ENCODE measurements at places on chromosomes 1 and 21.

GRCh38 chr1:231581859-231582258 is 44.7 kb upstream of the DISC1 start:
- no peak for DNase-seq

GRCh38 chr1:10108134-10108663 is 75.4 kb downstream of the UBE4B start:
- DNase-seq: no peak

DNA sequence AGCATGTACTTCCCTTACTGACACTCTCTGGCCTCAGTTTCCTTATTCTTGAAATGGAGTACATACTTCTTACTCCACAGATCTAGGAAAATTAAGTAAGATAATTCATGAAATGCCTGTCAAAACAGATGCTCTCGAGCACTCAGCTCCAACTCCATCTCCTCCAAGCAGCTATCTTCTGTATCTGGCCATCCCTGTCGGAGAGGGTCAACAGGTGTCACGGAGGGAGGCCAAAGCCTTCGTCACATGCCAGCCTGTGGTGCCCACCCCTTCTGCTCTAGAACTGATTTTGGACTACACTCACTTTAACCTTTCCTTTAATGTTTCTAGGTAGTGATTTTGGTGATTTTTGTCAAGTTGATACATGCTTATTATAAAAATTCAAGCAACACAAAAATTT is 18.8 kb upstream of the PKP1 start:
- no peak for DNase-seq

GRCh38 chr21:31530897-31531705 is 128.4 kb upstream of the SOD1 start:
- DNase-seq: no peak

DNA sequence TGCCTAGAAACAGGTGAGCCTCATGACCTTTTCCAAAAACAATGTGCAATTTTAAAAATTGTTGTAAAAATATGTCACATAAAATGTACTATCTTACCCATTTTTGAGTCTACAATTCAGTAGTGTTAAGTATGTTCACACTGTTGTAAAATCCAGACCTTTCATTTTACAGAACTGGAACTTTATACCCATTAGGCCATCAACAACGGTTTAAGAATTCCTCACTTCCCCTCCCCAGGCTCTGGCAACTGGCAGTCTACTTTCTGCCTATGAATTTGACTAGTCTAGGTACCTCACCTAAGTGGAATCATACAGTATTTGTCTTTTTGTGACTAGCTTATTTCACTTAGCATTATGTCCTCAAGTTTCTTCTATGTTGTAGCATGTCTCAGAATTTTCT is 8.6 kb downstream of the CTSE start:
- no peak for DNase-seq

GRCh38 chr1:9615316-9616063 is 26.8 kb downstream of the TMEM201 start:
- DNase-seq: peak; percentile 51

GRCh38 chr1:83606416-83606955 is 392.4 kb downstream of the TTLL7 start:
- DNase-seq: no peak

GRCh38 chr1:71191520-71191919 is 110.7 kb upstream of the ZRANB2 start:
- DNase-seq: no peak

- DNase-seq: no peak
Measured at GRCh38 chr1:50473513-50473912, 50.3 kb upstream of the DMRTA2 start.

GRCh38 chr1:39116860-39117728 is 87.4 kb upstream of the MACF1 start:
- no peak for DNase-seq

Data from MG63 (cell line).